ENCODE measurements at places on chromosomes 11 and 22. TPM values are rescaled to one million over a fixed set of nuclear protein-coding genes. Genes with fewer than 3 reads are reported as not detected.

Gene OR51B4
- total RNA-seq: not detected

Gene IRAG1
- total RNA-seq: 0.03 TPM

Gene HBG1
- total RNA-seq: 1.9 TPM

Gene ANGPTL5
- total RNA-seq: not detected

Gene RIC3
- 2.9 TPM for total RNA-seq

Gene PAMR1
- total RNA-seq: 0.08 TPM

Gene TPBGL
- not detected for total RNA-seq

Measured in GM12878 (cell line).